Glutamatergic neuron (in vitro differentiated cells): ENCODE measurements at places on chromosomes 16 and 17.

GRCh38 chr16:11639925-11640899 lies 28.0 kb upstream of the SNN start:
- DNase-seq, result peak; percentile 47

GRCh38 chr17:36856222-36856621 lies 81.1 kb upstream of the LHX1 start:
- no peak for DNase-seq

DNA sequence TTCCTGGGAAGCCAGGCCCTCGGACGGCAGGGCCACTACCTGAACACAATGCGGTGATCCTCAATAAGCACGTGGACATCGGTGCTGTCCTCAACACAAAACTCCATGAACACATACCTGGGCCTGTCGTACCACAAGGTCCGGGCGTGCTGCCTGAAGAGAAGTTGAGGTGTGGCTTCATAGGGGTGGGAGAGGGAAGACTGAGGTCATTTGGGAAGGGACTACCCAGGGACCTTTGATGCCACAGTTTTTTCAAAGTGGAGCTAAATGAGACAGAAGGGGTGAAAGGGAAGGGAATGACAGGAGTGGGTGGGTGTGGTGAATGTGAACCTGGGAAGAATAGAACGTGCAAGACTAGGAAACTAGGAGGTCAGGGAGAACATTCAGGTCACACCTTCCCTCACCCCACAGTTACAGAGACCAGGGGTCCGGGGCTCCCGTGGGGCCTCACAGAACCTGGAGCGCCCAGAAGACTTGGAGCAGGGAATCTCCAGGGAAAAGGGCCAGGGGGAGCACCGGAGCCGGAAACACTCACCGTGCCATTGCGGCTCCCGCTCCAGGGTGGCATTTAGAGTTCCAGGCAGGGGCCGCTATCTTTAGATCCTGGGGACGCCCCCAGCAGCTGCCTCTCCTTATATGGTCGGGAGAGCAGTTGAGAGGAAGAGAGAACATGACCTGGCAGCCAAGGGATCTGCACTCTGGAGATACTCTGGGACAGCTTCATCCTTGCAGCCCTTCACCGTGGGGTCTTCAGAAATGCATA lies at the start of gene PTGES3L:
PTGES3L (minus strand) TSS at position 570 of the 763 bp plus-strand sequence; CDS start at position 543, 27 bp downstream.
- peak; percentile 26 for DNase-seq

DNA sequence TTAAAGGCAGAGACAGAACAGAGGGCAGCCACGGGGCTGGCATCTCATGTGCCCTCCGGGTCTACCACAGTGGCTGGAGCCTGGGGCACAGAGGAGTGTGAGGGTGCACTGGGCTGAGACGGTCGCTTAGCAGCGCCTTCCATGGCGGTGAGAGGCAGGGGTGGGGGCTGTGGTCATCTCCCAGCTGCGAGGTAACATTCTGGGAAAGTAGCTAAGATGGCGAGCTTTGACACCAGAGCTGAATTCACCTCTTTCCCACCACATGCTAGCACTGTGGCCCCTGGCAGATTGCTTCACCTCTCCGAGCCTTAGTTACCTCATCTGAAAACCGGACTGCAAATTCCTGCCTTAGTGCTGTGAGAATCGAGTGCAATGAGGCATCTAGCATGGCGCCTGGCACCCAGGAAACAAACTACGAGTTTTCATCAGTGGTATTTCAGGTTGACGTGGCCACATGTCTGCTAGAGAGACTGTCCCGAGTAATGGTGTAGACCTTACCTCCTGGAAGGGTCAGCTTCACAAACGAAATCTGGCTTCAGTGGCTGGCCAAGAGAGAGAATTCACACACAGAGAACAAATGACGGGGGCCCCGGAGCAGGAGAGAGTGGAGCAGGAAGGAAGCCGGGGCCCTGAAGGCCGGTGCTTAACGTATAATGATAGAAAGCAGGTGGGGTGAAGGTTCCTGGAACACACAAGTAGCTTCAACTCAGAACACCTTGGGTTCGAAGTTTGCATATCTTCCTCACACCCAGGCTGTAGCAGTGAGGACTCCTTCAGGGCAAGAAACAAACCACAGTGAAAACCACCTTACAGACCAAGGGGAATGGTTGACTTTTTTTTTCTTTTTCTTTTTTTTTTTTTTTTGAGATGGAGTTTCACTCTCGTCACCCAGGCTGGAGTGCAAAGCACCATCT lies 63.9 kb upstream of the RPH3AL start:
- no peak for DNase-seq

- no peak for DNase-seq
These were observed 226.1 kb upstream of the N4BP1 start for GRCh38 chr16:48836067-48836466.

DNA sequence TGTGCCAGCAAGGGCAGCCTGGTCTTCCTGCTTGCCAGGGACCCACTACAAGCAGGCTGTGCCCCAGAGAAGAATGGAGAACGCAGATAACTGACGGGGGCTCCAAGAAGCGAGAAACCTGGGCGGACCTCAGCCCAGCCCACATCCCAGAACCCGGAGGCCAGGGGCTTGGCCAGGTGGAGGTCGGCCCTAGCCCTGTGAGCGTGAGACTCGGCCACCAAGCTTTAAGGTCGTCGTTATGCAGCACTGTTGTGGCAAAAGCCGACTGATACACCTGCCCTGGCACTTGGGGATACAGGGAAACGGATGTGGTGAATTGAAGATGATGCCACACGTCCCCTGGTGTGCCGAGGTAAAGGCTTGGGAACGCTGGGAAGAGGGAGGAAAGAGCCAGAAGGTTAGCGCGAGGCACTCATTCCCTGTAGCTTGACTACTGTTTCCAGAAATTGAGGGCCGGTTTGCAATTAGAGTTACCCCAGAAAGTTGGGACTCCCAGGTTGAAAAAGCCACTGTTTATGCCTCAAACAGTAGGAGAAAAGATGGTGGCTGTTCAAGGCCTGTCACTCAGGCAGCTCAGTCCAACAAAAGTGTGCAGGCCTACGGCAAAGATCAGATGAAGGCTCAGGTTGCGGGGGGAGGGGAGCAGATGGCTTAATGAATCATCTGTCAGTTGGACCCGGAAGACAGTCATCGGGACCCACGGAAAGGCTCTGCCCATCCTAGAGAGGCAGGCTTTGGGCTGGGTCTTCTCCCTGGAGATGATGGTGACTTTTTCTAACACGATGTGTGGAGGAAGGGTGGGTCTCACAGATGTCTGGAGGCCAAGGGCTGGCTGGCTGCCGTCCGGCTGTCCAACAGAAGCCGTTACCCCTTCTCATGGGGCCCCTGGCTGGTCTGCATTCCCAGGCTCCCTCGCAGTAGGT lies 45.6 kb upstream of the BAHCC1 start:
- peak; percentile 78 for DNase-seq

DNA sequence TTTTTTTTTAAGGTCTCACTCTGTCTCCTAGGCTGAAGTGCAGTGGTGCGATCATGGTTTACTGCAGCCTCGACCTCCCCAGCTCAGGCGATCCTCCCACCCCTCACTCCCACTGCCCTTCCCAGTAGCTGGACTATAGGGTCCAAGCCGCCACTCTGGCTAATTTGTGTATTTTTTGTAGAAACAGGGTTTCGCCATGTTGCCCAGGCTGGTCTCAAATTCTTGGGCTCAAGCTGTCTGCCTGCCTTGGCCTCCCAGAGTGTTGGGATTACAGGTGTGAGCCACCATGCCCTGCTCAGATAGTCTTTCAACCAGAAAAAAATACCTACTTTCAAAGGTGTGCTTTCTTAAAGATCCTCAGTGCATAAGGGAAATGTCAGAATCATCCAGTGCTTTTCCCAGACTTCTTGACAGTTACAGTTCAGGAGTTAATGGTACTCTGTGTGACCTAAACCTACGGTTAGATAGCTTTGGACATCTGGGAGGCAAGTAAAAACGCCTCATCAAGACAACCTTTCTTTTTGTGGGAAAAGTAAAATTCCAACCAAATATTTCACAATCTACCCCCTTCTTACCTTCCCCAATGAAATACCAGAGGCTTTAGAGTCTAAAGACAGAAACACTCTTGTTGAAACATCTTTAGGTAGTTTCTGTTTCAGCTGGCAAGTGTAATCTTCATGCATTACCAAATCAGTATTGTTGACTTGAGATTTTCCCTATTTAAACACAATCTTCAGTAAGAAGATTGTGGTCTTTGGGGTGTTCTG lies 6.8 kb downstream of the RSPRY1 start:
- DNase-seq, result no peak

DNA sequence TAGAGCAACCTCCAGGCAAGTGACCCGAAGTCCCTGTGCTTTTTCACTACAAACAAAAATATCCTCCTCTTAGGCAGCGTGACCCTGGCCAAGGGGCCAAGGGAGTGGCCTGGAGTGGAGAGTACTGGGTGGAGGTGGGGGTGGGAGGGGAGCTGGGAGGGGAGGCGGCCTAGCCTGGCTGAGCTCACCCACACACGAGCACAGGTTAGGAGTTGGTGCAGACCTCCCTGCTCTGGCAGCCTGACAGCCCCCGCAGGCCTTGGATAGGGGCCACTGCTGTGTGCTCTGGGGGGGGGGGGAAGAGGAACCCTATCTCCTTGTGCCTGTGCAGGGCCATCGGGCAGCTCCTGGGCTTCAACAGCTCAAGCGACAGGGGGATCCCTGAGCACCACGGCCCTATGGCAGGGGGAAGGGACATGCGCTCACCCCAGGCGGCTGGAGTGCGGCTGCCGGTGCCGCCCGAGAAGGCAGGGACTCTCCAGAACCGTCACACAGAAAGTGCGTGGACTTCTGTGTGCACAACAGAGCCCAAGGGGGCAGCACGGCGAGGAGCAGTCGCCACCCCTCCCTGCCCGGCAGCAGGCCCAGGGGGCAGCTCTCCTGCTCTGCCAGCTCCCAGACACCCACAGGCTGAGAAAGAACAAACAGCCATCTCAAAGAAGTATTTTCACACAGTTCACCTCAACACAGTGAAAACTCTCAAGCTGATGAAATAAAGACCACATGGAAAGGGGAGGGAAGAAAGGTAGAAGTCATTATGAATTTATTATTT lies 13.3 kb downstream of the SLC16A3 start:
- no peak for DNase-seq

GRCh38 chr16:88295671-88296436 lies 86.9 kb upstream of the ZNF469 start:
- peak; percentile 61 for DNase-seq

GRCh38 chr17:43526886-43527648 lies 19.1 kb downstream of the ETV4 start:
- no peak for DNase-seq

- peak; percentile 12 for DNase-seq
These were observed 31.5 kb downstream of the MPRIP start for GRCh38 chr17:17073581-17074403.

GRCh38 chr17:64158831-64159590 lies 29.1 kb upstream of the ERN1 start:
- no peak for DNase-seq

- no peak for DNase-seq
These were observed 16.1 kb downstream of the AMFR start for GRCh38 chr16:56409195-56409594.

DNA sequence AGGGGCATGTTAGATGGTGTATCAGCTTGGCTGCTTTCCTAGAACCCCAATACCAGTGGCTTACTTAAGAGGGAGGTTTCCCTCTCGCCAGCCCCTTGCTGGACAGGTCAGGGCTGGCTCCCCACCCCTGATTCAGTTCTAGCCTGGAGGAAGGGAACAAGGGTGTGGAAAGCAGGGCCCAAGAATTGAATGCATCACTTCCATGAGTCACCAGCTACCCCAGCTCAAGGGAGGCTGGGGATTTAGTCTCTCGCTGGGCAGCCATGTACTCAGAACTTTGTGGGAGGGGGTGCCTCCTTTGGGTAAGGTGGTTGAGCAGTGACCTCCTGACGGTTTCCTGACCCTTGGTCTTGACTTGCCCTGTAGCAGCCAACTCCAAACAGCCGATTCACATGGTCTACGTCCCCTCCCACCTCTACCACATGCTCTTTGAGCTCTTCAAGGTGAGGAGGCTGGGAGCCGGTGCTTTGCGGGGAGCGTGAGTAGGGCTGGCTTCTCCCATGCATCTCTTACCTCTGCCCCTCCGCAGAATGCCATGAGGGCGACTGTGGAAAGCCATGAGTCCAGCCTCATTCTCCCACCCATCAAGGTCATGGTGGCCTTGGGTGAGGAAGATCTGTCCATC lies 12.8 kb downstream of the PDK2 start:
- no peak for DNase-seq

DNA sequence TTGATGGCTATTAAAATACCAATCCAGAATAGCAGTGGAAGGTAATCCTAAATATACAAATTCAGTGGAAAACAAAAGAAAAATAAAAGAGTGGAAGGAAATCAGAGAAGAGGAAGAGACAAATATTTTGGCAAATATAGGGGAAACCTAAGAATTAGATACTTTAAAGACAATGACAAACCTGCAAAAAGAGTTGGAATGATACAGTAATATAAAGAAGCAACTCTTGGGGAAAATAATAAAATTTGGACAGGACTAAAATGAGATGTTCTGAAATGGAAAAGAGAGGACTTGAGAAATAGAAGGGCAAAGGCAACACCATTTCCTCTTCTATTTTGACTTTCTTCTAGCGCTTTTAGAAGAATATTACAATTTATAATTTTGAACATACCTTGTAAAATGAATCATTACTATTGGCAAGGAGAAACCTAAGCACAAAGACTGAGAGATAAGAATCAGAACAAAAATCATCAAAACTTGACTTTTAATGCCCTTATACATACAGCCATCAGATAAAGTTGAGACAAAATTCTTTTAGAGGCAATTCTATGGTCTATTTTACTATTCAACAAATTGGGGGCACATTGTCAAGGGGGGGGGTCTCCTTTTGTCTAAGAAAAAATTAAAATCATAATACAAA lies 5.2 kb downstream of the RNF43 start:
- DNase-seq, result no peak

- DNase-seq, result no peak
These were observed 25.1 kb downstream of the AKAP1 start for GRCh38 chr17:57110152-57110542.

DNA sequence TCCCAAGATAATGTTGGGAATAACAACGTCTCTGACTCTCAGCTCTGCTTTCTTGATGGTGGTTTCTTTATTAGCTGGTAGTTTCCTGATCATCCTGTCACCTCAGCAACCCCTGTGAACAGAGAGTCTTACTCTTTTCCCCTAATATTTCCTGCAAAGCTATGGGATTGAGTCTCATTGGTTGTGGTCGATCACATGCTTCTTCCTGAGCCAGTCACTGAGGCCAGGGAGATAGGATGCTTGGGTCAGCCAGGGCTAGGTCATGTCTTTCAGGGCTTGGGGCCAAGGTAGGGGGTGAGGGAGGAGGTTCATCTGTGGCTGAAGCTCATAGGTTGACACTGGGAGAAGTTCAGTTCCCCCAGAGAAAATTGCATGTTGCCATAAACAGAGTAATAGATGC lies 114.3 kb downstream of the ABCC1 start:
- DNase-seq, result no peak

- no peak for DNase-seq
These were observed 124.1 kb upstream of the TNRC6C start for GRCh38 chr17:77834170-77835115.
